ENCODE measurements at places on chromosomes 12 and 14.

- no peak for DNase-seq
Observed at GRCh38 chr12:52867642-52868041, 18.8 kb upstream of the KRT78 start.

- no peak for DNase-seq
Observed at GRCh38 chr12:20426191-20426590, 57.9 kb downstream of the PDE3A start.

DNA sequence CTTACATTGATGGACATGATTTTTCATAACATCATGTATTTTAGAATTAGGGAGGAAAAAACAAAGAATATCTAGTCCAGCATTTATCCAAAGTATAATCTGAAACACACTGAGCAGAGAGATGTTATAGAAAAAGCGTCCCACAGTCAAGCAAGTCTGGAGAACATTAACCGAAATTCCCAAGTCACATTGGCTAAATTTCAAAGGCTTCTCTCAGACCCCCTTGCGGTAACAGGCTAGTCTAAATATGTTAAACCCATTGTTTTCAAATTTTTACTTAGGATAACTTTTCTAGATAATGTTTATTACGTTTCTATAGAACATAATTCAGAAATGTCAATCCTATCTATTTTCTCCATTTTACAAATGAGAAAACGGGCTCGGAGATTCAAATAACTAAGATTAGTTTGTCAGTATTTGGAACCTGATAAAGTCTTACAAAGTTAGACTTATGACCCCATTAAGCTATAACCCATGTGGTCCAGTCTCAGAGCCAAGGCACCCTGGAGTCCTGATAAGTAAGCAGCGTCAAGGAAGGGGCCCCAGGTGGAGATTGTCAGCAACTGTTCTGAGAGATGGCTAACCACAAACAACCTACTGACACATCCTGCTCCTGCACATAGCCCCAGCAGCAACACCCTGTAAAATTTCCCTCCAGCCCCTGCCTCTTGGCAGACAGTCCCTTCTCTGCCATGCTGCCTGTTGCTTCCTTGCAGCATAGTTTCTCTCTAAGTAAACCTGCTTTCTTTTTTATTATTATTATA lies 220.6 kb upstream of the TMEM260 start:
- DNase-seq, result no peak

DNA sequence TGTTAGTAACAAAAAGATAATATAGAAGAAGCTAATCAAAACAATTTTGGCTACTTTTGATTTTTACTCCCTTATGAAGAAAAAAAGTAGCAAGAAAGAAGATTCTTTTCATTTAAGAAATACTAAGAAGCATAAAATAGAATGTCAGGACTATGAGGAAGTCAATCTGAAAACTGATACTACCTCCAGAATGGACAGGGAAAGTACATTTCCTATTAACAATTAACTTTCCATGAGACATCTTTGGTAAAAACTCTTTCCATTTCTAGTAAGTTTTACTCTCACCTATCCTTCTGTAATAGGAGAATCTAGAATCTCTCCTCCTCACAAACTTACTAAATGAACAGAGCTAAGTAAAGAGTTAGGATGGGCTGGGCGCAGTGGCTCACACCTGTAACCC lies 51.3 kb upstream of the NPFF start:
- DNase-seq, result no peak

DNA sequence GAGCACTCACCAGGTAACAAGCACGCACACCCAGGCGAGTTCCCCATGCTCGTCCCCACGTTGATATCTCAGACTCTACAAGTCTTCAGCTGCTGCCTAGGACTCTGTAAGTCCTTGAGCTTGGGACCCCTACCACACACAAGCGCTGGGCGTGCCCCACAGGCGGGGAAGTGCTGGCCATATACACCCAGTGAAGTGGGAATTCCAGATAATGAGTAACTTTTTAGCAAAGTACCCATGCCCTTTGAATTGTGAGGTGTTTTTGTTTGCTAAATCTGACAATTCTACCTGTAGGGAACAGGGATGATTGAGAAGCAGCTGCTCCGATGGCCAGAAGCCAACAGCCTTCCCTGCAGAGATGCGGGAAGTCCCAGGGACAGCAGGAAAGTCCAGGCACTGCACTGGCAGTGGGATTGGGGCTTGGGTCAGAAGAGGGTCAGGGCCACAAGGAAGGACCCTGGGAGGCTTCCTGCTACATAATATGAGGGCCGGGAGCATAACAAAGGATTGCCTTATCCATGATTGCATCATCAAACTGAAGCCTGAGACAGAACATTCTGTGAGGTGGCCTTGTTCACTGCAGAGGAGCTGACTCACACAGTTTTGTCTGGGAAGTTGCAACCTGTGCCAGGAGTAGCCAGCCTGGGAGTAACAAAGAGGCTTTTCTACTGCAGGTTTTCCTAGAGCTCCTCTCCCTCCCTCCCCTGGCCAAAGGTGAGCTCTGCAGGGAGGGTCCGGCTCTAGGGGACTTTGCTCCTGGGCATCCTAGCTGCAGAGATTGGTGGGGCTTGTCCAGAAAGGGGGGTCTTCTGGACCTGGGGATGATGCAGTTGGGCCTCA lies 13.2 kb upstream of the SERPINA3 start:
- DNase-seq, result no peak

GRCh38 chr12:51432921-51433320 lies 8.3 kb downstream of the SLC4A8 start:
- no peak for DNase-seq

GRCh38 chr12:26963413-26963812 lies 25.1 kb downstream of the FGFR1OP2 start:
- no peak for DNase-seq

- no peak for DNase-seq
Observed at GRCh38 chr12:46674129-46674528, 151.7 kb downstream of the SLC38A4 start.

DNA sequence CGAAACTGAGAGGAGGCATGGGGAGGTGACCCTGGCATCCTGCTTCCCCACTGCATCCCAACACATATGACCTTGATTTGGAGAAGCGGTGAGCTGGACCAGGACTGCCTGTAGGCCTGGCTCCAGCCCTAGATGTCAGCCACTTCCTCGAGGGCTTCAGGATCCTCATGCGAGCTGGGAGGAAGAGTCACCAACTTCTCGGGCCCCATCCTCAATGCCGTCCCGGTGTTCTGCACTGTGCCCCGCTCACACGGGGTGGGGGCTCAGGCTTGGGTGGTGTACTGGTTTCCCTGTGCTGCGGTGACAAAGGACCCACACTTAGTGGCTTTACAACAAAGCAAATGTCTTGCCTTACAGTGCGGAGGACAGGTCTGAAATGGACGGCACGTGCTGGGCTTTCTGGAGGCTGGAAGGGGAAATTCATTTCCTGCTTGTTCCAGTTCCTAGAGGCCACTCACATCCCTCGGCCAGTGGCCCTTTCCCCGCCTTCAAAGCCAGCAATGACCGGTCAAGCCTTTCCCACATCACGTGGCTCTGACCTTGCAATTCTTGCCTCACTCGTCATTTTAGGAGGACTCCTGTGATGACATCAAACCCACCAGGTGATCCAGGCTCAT lies 298.1 kb upstream of the RTL1 start:
- DNase-seq, result peak; percentile 57

DNA sequence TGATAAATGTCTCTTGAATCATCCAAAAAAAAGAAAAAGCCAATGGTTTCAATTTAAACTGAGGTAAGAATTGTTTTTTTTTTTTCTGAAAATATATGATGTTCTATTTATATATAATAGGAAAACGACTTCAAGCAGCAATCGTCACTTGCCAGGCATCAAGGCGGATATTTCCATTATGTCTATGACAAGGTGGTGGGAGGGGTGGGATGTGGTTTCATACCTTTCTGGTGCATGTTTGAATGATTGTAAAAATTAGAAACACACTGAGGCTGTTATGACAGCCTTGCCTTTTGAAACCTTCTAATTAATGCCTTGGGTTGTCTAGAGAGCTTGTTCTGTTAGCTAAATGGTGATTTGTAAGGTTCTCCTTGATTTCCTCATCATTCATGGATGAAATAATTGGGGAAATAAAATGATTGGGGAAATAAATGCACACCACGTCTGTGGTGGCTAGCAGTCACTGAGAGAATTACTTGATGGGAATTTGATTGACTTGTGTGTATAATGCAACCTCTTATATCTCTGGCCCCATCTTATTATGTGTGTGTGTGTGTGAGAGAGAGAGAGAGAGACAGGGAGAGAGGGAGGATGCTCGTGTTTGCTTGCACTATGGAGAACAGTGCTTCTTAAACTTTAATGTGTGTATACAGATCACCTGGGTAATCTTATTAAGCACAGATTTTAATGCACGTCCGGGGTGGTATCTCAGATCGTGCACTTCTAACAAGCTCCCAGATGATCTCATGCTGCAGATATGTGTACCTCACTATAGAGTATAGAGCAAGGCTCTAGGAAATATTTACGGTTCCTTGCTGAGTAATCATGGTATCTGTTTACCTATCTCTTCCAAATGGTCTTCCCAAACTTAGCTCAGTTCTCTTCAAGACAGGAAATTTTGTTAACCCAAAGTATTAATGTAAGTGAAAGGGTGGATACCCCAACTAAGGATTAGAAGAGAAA lies 502.6 kb downstream of the DIO2 start:
- no peak for DNase-seq

DNA sequence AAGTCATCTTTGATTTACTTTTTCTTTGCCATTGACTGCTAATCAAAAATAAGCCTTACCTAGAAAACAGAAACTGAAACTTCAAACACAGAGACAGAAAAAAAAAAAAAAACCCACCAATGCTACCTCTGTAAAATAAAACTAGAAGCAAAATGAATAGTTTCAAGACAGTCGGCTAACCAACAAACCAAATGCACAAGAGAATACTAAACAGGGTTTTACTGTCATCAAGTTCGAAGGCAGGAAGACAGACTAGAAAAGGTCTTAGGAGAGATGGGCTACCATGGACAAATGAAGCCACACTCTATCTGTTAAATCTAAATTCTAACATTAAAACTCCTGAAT lies 59.5 kb downstream of the SEL1L start:
- no peak for DNase-seq

DNA sequence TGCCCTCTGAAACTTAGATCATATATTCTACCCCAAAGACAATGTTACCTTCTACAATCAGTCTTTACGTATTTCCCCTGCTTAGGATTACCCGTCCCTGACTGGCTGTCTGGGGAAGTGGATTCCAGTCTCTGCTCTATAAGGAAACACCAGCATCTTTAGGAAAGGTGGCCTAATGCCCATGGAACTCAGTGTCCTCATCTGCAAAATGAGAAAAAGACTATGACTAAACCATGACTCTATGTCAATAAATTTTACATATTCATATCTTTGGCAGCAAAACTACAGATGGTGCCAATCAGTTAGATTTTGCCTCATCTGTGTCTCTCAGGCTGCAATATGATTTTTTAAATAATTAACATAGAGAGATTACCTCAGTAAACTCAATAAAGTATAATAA lies 133.8 kb downstream of the ITPR2 start:
- no peak for DNase-seq

DNA sequence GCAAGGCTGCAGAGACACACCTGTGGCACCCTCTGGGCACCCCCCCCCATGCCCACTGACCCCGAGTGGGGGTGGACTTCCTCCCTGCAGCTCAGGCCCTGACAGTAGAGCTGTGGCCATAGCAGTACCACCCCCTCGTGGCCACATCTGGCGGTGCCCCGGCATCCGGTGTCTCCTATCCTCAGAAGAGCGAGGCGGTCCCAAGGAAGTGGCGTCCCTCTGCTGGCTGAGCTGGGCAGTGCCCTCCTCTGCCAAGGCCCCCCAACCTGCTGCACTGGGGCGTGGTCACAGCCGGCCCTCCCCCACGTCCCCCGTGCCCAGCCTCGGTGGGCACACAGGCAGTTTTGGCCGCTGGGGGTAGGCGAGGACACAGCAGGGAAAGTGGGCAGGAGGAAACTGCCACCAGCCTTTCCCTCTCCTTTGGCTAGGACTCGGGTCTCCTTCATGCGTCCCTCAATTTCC lies 6.0 kb upstream of the SLC6A12 start:
- DNase-seq, result peak; percentile 82
